ENCODE measurements at places on chromosomes 2 and 18.

DNA sequence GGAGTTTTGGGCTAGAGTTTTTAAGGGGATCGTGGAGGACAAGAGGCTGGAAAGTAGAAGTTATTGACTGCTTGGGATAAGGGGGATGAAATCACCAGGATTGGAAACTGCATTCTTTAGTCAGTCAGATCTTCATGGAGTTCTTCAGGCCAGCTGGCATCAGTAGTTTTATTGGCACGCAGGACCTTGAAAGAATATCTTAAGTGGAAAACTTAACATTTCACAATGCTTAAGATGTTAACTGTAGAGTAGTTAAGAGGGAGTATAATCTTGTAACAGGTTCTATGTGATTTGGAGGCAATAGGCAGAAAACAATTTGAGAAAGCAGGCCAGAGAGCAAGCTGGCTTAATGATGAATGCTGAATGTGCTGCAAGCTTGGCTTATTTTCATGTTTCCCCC is 300.4 kb upstream of the KCNH7 start:
- DNase-seq: no peak

- no peak for DNase-seq
These were observed 15.1 kb upstream of the DARS1 start for GRCh38 chr2:136000502-136000901.

GRCh38 chr18:77528872-77529271 is 279.2 kb downstream of the GALR1 start:
- no peak for DNase-seq

GRCh38 chr2:130310881-130311280 is 31.8 kb upstream of the IMP4 start:
- no peak for DNase-seq

DNA sequence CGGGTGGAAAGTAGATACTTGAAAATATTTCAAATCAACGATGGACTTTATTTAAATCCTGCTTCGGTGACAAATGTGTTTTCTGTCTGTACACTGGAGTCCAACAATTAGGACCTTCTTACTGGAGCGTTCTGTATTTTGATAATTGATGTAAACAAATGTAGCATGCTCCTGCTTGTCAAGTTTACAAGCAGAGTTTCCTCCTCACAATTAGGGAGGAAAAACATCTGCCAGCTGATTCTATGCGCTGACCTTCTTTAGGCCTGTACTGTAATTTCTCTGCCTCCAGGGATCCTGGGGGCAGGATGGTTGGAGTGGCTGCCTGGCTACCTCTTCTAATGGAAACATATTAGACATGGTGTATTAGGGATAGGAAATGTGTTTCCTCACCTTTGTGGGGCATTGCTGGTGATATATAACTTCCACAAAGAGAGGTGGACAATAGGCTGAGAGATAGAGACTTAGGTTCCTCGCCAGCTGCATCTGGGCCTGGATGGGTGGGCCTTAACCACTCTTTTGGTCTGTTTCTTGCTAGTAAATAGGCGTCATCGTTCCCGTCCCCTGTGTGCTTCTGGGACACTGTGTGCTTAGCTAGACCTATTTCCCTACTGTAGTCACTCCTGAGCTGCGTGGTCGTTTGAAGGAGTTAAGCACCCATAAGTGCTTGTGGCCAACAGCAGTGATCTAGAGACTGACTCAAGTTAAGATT is 19.3 kb downstream of the GATA6 start:
- no peak for DNase-seq

- DNase-seq: no peak
These were observed 90.7 kb downstream of the NRP2 start for GRCh38 chr2:205772983-205773382.

- DNase-seq: no peak
These were observed 50.7 kb downstream of the LIPG start for GRCh38 chr18:49612515-49613033.

DNA sequence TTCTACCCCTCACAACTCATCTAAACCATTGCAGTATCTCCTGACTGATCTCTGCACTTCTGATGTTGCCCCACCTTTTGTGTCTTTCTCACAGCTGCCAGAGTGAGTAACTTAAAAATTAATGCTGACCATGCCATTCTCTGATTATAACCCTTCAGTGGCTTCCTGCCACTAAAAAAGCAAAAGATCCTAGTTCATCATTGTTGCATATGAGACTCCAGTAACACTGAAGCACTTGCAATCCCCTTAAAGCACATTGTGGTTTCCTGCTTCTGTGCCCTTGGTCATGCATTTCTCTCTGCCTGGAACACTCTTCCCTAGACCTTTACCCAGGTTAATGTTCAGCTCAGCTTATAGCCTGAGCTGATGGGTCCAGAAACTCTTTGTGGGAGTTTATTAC is 95.1 kb upstream of the WDSUB1 start:
- no peak for DNase-seq

GRCh38 chr2:69652206-69652605 is 8.7 kb upstream of the AAK1 start:
- no peak for DNase-seq

- DNase-seq: no peak
These were observed 1.9 kb upstream of the ZFP36L2 start for GRCh38 chr2:43228321-43228751.

DNA sequence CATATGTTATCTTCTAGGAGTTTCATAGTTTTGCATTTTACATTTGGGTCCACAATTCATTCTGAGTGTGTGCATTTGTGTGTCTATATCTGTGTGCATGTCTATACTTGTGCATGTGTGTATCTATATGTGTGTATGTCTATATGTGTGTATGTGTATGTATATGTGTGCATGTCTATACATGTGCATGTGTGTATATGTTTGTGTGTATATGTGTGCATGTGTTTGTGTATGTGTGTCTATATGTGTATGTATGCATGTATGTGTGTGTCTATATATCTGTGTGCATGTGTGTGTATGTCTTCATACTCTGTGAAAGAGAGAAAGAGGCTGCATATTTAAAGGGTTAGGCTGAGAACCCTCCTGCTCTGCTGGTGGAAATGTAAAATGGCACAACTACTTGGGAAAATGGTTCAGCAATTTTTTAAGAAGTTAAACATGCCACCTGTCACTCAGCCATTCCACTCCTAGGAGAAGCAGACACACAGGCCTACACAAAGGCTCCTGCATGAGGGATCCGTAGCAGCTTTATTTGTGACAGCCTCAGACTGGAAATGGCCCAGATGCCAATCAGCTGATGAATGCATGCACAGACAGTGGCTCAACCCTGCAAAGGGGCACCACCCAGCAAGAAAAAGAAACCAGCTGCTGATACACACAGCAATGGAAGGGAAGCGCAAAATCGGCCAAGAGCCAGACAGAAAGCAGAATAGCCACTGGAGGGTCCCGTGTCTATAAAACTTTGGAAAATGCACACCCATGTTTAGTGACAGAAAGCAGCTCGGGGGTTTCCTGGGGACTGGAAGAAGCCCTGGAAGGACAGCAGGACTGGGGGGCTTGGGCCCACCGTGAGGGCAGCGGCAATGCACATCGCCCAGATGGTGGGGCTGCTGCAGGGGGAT is 146.8 kb downstream of the SEPTIN10 start:
- DNase-seq: peak; percentile 22

DNA sequence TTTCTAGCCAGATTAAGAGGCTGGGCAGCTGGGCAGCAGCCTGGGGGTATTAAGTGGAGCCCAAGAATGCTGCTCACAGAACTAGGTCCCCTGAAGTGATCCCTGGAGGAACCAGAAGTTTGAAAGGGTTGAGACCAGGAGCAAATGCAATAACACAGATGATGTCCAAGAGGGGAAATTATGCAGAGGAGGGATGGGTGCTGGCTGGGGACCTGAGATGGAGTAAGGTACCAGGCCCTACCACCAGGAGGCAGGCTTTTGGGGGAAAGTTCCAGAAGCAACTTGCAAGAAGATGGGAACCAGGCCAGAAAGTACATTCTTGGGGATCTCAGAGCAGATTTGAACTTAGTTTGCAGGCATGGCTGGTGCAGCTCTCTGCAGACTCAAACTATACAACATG is 175.1 kb downstream of the NCK2 start:
- DNase-seq: no peak

DNA sequence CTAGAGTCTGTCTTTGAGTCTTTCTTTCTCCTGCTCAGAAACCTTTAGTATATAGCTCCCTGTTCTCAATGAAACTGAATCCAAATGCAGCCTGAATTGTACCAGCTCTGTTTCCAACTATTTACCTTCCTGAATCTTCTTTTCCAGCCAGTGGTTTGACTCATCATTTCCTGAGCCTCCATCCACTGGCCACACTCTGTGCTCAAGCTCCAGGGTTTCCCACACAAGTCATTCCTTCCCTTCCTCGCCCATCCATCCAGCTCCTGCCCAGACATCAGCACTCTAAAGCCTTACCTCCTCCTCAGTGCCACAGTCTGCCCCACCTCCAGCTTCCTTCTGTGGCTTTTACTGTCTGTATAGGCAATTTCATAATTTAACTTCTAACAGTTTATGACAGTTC is 233.6 kb upstream of the RASGRP3 start:
- DNase-seq: no peak

- no peak for DNase-seq
These were observed 44.9 kb upstream of the TAF4B start for GRCh38 chr18:26181343-26181826.

GRCh38 chr18:37567061-37567993 is 1.7 kb upstream of the CELF4 start:
- DNase-seq: no peak

DNA sequence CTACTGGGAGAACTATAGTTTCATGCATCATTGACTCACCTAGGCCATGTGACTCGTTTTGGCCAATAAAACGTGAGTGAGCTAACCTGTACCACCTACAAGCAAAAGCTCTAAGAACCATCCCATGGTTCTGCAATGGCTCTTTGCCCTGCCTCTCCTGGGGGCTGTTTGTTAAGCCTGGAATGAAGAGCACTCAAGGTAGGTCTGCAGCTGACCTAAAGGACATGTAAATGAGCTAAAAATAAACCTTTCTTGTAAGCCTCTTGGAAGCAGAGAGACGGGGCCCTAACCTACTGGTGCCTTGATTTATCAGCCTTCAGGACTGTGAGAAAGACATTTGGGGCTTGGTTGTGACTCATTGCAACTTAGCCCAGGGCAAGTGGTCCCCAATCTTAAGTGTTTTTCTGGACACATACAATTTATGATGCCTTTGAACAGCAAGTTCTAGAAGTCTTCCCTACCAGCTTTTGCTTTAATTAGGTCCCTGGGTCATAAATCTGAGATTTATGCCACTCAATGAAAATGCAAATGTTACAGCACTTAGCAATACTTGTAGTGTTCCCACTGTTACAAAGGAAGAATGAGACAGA is 107.4 kb downstream of the OSBPL6 start:
- no peak for DNase-seq

DNA sequence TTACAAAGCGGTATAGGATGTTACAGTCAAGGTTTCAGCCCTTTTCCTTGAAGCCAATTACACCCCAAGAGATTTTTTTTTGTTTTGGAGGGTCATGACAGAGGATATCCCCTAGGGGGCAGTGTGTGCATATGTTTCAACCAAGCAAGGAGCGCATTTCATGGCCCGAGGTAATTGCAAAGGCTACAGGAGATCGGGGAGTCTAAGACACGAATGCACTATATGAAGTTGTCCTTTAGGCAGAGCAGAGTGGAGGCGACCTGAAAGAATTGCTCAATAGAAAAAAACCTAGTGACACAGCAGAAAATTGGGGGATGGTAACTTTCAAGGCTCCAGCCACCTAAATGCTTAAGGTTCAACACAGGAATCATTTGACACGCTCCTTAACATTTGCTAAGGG is 219.8 kb upstream of the PARD3B start:
- DNase-seq: peak; percentile 68

DNA sequence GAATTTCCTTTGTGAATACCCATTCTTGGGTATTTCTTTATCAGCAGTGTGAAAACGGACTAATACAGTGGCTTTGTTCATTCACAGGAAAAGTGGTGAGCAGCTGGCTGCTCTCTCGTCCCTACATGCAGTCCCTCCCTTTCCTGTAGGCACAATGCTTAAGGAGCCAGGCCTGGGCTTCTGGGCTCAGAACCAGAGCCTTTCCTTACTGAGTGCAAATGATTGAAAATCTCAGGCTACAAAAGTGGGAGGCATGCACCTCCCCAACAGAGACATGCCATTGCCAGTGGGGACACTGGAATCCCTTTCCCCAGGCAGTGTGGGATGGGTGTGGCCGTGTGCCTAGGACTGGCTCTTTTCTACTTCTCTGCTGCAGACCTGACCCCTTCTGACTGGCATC is 61.3 kb downstream of the MCFD2 start:
- no peak for DNase-seq

GRCh38 chr2:24731040-24731439 is 62.2 kb downstream of the PTRHD1 start:
- DNase-seq: no peak

GRCh38 chr18:50523165-50523564 is 36.7 kb upstream of the MAPK4 start:
- DNase-seq: no peak

Data from sciatic nerve (tissue), 2 donors.